ENCODE measurements at places on chromosomes 5 and 9.

GRCh38 chr5:10266137-10266536 lies 16.1 kb downstream of the CCT5 start:
- no peak for DNase-seq

DNA sequence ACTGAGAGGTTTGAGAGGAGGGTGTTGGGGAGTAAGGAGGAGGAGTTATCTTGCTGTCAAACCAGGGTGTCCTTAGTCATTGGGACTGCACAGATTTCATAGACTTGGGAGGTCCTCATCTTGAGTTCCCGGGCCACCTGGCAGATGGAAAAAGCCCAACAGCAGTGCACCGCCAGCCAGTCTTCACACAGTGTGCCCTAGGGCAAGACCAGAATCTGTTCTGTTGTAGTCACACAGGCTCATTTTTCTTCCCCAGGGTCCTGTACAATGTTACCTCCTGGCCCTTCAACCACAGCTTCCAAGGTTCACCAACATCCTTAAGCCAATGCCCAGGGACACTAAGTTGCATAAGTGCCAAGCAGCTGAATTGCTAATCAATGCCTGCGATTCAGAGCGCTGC lies 21.0 kb downstream of the PLAC8L1 start:
- no peak for DNase-seq

DNA sequence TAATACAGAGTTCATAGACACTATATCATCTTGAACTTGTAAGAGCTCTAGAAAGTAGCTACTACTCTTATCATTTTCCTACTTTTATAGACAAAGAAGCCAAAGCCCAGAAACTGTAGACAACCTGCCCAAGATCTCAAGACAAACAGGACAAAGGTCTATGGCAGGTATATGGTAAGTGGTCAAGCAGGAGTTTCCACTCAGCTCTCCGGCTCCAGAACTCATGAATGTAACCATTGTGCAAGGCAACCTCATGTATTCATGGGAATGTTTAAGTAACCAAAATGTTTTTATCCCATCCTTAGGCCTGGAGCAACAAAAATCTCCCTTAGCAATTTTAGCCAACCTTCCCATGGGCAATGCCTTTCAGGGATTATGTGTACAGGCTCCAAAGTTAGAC lies 163.4 kb upstream of the PUM3 start:
- DNase-seq = no peak

- DNase-seq = no peak
Observed at GRCh38 chr5:64165500-64166200, at the start of gene RNF180. TSS of gene RNF180 (plus strand) at chr5:64165843. CDS start at chr5:64200808, 34,965 bp downstream.

GRCh38 chr9:7690014-7690413 lies 109.6 kb downstream of the DMAC1 start:
- no peak for DNase-seq

GRCh38 chr5:119304439-119305211 lies 51.2 kb upstream of the TNFAIP8 start:
- DNase-seq = no peak

- DNase-seq = no peak
Observed at GRCh38 chr5:154708846-154709245, 46.3 kb upstream of the LARP1 start.

- DNase-seq = no peak
Observed at GRCh38 chr5:132673939-132674630, at the start of gene IL4. TSS of gene IL4 (plus strand) at chr5:132673989. CDS start at chr5:132674051, 62 bp downstream.

Data from DMS153 (cell line).